ENCODE measurements at places on chromosomes 11 and 22.

- DNase-seq: no peak
Observed at GRCh38 chr22:36730176-36730858, 26.8 kb upstream of the CACNG2 start.

GRCh38 chr11:72815110-72815618 lies 953 bp downstream of the ATG16L2 start:
- DNase-seq: no peak

DNA sequence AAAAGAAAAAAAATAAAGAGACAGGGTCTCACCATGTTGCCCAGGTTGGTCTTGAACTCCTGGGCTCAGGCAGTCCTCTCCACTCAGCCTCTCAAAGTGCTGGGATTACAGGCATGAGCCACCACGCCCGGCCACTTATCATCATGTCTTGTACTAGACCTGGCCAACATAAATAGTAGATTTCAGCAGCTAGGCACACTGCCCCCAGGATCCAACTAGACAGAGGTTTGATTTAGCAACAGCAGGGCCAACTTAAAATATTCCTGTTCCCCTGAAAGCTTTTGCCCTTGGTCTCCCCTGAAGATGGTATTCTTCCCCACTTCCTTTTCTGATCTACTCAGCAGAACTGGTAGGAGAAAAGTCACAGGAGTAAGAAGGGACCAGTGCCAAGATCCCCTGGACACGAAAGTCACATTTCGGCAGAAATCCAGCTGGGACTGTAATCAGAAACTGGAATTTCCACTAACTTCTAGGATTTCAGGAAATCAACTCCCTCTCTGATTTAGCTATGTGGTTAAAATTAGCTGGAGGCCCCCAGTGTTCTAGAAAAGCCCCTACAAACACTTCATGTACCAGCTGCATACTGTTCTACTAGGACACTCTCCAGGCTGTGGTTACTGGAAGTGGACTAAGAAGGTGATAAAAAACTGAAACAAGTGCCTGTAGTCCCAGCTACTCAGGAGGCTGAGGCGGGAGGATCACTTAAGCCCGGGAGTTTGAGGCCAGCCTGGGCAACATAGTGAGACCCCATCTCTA lies 8.9 kb upstream of the PPP2R1B start:
- peak; percentile 47 for DNase-seq

- DNase-seq: no peak
Observed at GRCh38 chr11:119178166-119178680, 7.1 kb upstream of the NHERF4 start.

DNA sequence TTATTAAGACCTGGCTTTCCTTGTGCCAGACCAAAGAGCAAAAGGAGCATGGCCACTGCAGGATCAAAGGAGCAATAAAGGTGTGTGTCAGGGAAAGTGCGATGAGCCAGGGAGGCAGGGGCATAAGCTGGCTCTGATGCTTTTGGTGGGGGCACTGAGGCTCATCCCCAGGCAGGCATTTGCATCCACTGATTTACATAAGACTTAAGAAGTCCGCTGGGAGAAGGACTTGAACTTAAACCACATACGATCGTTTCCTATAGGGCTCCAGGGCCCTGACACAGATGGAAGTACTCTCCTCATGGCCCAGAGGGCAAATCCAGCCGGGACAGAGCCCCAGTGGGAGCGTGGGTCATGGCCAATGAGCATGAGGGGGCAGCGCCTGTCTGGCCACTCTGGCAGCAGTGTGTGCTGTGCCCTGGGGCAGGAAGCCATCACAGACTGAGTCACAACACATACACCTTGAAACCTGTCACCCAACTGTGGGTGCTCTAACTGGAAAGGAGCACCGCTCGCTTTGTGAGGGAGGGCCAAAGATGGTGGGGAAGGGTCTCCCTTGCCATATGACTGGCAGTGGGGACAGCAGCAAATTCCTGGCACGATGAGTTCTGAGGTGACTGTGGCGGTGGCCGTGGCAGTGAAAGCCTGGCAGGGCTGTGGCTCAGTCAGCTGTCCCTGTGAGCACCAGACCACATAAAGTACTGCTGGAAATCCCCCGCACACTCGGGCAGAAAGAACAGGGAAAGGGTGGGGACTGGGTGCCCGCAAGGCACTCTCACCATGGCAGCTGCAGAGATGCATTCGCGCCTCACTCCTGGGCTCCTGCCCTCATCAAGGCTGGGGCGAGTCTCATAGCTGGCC lies 79.4 kb upstream of the LMO1 start:
- no peak for DNase-seq

GRCh38 chr11:86805873-86806310 lies 5.5 kb downstream of the PRSS23 start:
- DNase-seq: peak; percentile 45

- DNase-seq: peak; percentile 49
Observed at GRCh38 chr11:122816761-122817520, 21.4 kb upstream of the CRTAM start.

Measured in thyroid gland (tissue), 4 donors.